NCI-H524 (cell line): ENCODE measurements at places on chromosomes 1 and 21.

- DNase-seq = no peak
Observed at GRCh38 chr1:235275836-235276235, 52.1 kb downstream of the ARID4B start.

DNA sequence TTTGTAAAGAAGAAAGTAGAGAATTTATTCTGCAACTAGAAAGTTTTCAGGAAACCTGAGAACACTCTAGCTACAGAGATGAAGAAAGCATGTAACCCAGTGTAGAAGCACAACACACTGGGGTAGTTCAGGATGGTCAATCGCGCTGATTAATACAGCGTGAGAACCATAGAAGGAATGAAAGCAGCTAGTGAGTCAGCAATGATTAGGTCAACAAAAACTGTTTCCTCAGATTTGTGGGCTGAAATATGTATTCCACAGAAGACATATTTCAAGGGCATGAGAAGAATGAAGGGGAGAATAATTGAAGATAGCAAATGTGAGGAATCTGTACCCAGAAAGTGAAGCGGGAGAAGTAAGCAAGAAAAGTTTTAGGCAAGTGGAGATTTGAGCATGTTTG is 97.8 kb upstream of the ADGRL2 start:
- DNase-seq = no peak

DNA sequence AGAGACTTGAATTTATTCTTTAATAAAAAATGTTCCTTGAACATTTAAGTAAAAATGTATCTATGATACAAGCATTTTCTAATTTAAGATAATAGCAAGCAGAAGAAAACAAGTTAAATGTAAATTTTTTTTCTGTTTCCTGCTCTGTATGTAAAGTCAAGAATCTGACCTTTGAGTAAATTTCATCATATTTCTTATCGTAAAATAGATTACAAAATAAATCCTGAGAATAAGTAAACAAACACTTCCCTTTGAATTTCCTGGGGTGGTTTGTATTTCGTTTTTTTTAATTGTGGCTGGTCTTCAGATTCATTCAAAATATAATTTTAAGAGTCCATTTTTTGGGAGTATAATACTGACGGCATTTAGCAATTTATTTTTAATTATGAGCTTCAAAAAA is 77.6 kb downstream of the POU2F1 start:
- DNase-seq = no peak

DNA sequence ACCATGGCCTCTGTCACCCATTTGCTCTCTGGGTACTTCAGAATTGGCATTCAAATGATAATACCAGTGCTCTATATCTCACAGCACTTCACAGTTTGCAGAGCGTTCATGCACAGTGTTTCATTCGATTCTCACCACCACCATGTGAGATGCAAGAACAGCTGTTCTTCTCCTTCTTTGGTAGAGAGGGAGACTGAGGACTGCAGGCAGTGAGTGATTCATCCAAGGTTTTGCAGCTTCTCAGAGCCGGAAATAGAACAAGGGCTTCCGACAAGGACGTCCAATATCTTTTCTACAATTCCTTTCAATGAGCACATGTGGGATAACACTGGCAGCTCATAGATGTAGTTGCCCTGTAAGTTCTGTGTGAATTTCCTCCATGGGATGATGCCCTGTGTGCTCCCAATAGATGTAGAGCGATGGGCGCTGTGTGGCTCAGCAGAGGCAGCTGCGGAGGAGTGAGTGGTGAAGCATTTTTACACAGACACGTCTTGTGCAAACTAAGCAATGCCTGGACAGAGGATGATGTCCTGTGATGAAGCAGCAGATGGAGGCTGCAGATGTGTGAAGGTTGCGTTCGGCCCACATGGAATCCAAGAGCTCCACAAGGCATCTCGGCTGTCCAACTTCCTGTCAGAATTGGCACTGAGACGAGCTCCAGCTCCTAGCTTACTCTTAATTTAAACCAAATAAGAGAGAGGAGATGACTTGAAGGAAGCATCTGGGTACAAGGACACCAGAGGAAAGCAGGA is 24.9 kb downstream of the MT1HL1 start:
- no peak for DNase-seq

DNA sequence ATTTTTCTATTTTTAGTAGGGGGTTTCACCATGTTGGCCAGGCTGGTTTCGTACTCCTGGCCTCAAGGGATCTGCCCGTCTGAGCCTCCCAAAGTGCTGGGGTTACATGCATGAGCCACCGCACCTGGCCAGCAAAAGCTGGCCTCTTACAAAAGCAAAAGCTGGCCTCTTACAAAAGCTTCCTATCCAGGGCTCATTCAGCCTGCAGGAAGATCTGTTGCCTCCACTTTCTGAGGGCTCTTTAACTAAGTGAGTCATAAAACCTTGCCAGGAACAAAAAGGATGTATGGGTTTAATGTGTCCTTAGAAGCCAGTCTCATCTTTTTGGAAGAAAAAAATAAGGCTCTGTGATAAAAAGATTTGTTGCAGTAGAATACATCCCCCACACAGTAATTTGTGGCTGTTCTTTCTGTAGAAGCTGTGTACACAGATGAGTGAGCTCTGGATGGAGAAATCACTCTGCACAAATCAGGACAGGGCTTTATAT is 15.0 kb downstream of the HTR1D start:
- no peak for DNase-seq

DNA sequence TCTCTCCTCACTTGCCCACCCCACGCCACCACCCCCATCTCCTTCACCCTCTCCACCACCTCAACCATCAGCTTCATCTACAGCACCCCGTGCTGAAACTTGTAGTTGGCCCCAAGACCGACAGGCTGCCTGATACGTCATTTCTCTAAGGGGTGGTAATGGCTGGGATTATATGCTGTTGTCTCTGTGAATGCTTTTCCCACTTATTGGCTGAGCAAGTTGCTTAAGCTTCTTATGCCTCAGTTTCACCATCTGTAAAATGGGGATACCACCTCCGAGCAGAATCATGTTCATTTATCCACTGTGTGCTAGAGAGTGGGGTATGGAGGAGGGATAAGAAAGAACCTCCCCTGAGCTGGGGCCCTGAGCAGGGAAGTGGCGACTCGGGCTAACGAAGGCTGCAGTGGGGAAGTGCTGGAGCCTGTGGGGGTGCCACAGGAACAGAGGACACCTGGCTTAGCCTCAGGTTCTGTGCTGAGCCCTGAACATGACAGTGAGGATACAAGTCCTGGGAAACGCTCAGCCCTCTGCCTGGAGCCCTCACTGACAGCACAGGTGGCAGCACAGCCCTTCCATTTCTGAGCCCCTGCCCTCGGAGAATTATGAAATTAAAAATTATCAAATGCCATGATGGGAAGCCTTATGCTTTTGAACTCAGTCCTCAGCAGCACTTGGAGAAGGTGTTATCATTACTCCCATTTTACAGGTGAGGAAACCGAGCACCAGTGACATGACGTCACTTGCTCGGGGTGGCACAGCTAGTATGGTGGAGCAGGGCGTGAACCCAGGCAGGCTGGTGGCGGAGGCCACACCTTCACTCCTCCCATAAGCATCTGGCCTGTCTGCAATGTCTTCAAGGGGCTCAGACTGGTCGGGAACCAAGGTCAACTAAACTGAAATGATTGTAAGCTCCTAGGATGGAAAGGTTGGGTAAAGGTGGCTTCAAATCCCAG is 2.8 kb downstream of the MATN1 start:
- no peak for DNase-seq

DNA sequence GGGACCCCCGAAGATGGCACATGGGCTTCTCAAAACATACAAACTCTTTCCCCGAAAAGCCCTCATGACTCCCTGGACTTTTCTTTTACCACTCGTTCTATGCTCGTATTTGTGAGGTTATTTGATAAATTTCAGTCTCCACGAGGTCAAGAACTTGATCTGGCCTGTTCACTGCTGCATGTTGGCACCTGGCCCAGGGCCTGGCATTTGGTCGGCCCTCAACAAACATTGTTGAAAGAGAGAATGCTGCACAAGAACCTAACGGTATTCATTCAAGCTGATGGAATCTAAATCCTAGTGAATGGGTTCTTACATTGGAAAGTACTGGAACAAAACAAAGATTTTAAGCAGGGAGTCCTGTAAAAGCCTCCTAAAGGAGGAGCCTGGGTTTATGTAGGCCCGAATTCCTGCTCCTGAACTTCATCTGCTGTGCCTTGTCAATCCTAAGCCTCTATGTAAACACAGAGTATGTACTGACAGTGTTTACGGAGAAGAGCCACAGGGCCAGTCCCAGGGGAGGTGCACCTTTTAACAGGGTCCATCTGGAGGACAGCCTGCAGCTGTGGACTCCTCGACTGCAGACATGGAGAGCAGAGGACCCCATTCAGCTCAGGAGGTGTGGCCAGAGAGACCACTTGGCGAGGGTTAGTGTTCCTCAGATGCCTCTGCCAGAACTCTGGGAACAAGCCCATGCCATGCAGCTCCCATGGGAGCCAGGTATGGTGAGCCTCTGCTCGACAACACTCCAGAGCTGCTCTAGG is 46.9 kb downstream of the L1TD1 start:
- DNase-seq = peak; percentile 75

DNA sequence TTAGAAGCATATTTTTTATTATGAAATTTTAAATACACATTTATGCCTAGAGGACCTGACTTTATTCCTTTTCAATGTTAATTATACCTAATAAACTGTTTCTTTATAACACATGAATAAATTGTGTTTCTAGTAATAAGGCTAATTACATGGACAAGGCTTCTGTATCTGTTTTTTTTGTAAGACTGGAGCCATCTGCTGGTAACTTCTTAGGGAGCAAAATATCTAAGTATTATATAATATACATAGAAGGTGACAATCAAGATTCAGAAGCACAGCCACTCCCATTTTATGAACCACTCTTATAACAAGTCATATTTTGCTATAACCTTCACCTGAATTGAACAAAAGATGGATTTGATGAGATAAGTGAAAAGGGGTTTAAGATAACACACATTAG is 84.2 kb downstream of the LBR start:
- peak; percentile 30 for DNase-seq
